AG09309 (cell line): ENCODE measurements at places on chromosomes 5 and 9.

DNA sequence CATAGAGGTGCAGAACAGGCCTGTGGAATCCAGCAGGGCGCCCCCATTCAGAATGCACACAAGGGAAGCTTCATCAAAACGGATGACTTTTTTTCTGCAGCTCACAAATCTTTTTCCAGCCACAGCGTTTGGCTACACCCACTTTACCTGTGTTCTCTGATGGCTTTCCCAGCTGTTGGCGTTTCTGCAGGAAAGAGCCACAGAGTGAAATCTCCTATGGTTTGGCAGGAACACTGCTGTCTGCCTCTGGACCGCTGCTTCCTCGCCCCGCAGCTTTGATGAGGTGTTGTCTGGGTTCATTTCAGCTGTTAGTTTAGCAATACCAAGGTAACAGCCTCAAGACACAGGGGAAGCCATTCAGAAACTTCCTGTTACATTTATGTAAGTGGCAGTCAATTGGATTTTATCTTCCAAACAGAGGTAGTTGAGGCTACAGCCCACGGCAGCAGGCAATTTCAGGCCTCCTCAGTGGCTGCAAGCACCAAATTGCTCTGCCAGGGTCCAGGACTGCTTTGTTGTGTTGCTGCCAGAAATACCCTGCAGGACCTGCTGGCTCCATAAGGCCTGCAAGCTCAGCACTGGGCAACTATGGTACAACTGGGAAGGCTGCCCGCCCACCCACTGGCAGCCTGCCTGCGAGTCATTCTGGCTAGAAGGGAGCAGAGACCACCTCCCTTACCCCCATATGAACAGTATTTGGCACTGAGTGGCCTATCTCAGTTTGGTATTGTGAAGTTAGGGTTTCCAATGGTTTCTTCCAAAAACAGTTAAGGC is 96.7 kb downstream of the MVB12B start:
- DNase-seq, result no peak

GRCh38 chr5:2534251-2534650 is 217.2 kb downstream of the IRX2 start:
- no peak for DNase-seq

GRCh38 chr9:38360839-38361472 is 31.5 kb upstream of the ALDH1B1 start:
- DNase-seq, result no peak

- no peak for DNase-seq
Measured at GRCh38 chr5:172005708-172006320, 624 bp downstream of the FBXW11 start.

- no peak for DNase-seq
Measured at GRCh38 chr9:76913467-76913866, 7.6 kb upstream of the PRUNE2 start.

GRCh38 chr5:65247594-65247993 is 234.1 kb downstream of the ADAMTS6 start:
- DNase-seq, result no peak

DNA sequence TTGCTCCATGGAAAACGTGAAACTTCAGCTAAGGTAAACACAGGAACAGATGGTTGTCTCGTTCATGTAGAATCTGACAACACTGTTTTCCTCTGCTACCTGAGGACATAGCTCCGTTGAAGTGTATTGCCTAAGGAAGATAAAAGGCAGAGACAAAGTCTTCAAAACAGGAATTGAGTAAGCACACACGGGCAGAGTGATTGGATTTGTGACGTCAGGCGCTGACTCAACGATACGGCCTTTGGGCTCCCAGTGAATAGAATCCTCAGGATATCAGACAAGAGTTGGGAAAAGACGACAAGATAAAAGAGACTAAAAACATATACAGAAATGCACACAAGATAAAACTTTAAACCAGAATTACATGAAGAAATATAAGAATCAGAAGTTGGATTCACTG is 787.1 kb upstream of the CTNND2 start:
- DNase-seq, result no peak

- peak; percentile 20 for DNase-seq
Measured at GRCh38 chr9:7780261-7780988, 19.2 kb downstream of the DMAC1 start.

DNA sequence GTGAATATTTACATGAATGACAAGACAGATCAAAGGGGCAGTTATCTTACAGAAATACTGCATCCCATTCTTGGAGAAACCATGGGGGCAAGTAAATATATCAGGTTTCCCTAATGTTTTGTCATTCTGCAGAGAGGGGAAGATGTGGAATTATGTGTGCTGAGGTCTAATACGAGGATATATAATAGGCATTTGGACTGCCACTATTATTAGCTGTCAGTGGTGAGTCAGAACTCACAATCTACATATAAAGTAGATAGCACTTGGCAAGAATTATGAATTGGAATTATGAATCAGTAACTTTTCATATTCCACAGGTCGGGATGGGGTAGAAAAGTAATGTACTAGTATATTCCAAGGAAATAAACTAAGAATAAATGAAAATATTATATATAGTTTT is 121.7 kb downstream of the GIN1 start:
- no peak for DNase-seq

DNA sequence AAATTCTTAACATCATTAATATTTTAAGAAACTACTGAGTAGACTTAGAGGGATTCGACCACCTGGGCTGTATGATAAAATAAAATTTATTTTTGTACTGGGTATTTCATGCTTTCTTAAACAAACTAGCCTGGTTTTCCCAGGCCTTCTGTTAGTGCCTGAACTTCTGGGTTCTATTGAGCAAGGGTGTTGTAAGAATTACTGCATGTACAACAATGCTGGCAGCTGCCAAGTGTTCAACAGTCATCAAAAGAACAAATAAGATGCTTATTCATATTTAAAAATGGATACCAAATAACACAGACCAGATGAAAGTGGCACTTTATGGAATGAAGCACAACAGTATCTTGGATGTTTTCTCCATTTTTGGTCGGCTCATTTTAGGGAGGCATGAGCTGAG is 123.2 kb upstream of the FBXL7 start:
- DNase-seq, result no peak

DNA sequence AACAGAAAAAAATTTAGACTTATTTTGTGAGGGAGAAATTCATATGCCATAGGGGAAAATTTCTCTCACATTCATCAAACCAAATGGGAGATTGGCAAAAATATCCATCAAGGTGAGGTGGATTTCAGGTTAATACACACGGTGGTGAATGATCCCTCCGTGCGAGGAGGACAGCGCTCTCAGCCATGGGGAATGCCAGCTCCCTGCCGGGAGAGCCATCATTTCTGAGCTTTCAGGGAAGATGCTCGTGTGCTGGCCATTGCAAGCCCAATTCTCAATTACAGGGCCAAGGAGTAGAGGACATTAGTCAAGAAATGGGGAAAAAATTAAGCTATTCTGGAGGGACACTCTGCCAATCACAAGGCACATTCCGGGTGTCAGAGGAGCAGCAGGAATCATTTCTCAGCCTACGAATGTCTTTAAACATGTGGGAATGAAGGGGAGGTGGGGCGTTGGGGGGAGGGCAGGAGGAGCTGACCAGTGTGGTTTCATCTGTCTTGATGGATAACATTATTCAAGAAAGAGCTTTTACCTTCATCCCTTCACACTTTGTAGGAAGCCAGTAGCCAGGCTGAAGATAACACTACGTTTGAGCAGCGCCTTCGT is 165.5 kb downstream of the DAB2IP start:
- no peak for DNase-seq

DNA sequence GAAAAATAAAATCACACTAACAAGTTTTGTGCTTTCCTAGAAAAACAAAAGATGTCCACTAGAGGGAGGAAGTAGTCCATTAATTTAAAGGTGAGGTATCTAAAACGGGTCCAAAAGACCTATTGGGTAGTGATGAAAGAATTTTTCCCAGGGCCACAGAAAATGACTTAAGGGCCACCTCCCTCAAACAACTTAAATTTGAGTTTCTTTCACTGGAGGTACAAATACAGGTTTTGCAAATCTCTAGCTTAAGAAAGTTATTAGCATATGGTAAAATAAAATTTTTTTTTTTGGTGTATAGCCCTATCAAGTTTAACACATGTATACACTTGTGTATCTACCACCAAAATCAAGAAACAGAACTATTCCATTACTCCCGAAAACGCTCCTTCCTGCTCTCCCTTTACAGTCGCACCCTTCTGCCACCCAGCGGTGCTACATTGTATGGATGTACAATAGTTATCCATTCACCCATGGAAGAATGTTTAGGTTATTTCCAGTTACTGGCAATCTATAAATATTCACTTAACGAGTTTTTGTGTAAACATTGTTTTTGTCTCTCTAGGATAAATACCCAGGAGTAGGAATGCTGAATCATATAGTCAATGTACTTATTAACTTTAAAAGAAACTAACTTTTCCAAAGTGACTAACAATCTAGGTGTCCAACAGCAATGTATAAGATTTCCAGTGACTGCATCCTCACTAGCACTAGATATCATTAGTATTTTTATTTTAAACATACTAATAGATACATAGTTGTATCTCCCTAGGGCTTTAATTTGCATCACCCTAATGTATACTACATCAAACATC is 21.9 kb downstream of the DEPDC1B start:
- DNase-seq, result no peak
